ENCODE measurements at places on chromosomes 12 and 14.

DNA sequence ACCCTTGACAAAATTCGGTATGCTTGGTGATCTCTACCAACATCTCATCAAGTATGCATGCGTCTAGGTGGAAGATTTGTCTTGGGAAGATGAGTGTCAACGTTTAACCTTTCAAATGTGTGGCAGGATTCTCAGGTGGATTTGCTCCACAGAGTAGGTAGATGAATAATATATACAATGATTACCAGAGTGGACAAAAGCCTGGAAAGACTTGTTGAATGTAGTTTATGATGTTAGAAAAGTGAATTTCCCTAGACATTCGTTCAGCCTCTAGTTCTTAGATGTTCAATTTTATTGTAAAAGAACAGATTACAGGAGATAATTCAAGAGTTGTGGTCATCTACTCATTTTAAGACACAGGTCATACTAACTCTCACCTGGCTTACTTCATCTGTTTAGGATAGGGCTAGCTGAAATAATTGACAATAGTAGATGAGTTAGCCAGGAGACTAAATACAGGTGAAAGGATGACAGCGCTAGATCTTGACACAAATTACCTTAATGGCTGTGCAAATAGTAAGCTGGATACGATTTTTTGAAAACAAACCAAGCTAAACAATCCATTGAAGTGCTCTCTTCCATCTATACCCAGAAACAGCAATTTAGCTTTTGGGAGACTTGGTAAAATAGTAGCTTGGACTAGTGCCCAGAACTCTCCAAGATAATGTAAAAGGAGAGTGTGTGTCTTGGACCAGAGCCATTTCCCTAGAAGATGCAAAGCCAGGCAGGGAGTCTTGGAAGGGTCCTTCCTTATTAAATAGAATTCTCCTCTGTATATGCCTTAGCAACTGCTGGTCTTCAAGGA lies 168.0 kb downstream of the DACT1 start:
- no peak for DNase-seq

- DNase-seq: no peak
Measured at GRCh38 chr12:113857371-113857770, 108.8 kb downstream of the RBM19 start.

DNA sequence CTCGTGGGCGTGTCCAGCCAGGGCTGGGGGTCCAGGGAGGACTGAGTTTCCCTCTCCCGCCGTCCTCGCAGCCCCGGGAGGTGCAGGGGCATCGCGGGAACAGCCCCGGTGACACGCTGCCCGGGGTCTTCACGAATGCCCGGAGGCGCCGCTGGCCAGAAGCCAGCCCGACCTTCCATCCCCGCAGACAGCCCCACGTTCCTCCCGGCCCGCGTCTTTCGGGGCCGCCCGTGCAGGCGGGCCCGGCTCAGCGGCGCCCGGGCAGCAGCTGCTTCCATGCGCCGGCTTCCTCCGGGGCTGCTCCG lies 827 bp upstream of the TEDC1 start:
- no peak for DNase-seq

DNA sequence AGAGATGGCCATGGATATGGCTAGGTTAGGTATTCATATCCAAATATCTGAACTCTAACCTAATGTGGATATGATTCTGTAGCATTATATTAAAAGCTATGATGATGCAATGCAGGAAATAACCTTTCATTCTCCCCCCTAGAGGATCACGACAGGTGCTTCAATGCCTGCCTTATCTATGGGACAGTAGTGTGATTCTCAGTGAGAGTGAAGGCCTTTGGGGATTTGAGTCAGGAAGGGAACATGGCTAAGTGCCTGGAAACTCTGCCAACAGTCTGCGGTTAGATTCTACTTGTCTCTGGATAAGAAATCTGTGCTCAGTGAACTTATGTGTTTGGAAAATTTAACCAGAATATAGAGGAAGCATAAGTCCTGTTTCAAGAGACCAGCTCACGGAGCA lies 81.8 kb downstream of the SLC38A1 start:
- DNase-seq: no peak

- DNase-seq: no peak
Measured at GRCh38 chr12:44647917-44648690, 228.0 kb downstream of the NELL2 start.

GRCh38 chr14:91214306-91214705 lies 30.2 kb downstream of the GPR68 start:
- DNase-seq: no peak

GRCh38 chr14:84864548-84865271 lies 665.2 kb upstream of the FLRT2 start:
- DNase-seq: no peak

GRCh38 chr12:52082026-52082668 lies 2.6 kb downstream of the SMIM41 start:
- no peak for DNase-seq

All from GM18507 (cell line).